ENCODE measurements at places on chromosomes 2 and 18.

DNA sequence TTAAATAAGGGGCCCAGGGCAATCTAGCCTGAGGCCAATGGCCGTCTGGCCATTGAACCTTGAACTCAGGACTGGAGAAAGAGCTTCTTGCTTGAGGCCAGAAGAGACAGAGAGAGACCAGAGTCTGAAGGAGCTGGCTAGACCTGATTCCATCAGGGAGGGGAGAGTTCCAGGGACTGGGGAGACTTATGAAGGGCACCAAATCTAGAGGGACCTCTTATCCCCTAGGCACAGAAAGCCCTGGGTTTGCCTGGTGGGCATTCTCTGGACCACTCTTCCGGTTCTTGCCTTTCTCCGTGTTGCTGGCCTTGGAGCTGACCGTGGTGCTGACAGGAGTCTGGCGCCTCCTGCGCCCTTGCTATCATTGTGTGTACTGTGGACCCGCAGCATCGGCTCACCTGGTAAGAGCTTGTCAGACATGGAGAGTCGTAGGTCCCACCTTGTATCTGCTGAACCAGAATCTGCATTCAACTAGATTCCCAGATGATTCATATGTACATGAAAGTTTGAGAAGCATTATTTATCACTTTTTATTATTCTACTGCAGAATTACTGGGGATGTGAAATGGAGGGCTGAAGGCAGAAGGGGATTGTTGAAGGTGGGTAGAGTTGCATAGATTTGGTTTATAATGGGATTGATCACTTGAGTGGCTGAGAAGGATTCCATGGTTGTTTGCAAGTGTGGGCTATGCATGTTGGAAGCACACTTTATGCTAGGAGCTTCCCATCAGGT is 4.3 kb upstream of the TRPM8 start:
- no peak for DNase-seq

GRCh38 chr2:118667964-118668363 is 179.5 kb downstream of the EN1 start:
- no peak for DNase-seq

DNA sequence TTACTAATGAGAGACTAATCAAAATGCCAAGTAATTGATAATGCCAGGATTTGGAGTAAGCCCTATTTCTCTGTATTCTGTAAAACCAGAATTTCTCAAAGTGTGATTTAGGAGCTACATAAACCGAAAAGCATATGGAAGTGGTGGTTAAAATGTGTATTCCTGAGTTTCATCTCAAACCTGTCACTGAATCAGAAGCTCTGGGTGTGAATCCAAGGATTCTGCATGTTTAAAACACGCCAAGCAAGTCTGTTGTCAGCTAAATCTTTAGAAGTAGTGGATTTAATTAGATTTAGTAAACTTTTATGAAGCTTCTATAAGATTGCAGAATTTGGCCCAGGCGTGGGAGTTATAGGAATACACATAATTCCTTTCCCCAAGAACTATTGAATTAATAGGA is 700.3 kb downstream of the DCC start:
- no peak for DNase-seq

DNA sequence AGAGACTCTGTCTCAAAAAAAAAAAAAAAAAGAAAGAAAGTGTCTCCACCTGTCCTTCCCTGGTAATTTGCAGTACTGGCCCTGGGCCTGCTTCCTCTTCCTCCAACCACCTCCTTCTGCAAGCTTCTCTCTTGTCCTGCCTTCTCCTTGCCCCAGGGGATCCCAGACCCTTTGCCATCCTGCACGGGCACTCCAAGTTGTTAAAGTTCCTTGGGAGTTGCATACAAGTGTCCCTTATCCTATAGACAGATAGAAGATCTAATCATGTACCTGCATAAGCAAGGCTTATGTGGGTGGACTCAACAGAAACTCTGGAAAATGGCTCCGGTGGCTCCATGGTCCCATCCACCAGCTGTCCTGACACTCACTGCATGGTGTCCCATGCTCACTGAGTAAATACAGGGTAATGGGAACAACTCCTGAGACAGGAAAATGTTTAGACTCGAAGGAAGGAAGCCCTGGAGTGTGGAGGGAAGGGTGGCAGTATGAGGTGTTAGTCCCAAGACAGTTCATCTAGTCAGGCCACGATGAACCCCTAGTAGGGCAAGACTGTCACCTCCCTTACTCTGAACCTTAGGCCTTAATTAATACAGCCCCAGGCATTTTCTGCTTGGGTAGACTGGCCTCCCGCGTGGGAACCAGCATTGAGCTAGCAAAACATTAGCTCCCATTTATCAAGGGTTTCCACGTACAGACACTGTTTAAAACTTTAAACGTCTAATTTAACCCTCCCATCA is 17.1 kb downstream of the ODC1 start:
- DNase-seq: no peak

DNA sequence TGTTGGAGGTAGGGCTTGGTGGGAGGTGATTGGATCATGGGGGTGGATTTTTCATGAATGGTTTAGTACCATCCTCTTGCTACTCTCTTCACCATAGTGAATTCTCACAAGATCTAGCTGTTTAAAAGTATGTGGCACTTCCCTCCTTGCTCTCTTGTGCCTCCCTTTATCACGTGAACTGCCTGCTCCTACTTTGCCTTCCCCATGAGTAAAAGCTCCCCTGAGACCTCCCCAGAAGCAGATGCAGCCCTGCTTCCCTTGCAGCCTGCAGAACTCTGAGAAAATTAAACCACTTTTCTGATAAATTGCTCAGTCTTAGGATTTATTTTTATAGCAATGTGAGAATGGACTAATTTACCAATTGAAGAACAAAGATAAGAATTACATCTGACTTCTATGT is 223.1 kb downstream of the RNF144A start:
- DNase-seq: no peak

GRCh38 chr18:59685501-59685900 is 11.7 kb downstream of the CCBE1 start:
- no peak for DNase-seq

GRCh38 chr2:122528061-122528460 is 772.6 kb downstream of the TSN start:
- no peak for DNase-seq

- no peak for DNase-seq
Observed at GRCh38 chr2:143186876-143187275, 57.7 kb downstream of the ARHGAP15 start.

DNA sequence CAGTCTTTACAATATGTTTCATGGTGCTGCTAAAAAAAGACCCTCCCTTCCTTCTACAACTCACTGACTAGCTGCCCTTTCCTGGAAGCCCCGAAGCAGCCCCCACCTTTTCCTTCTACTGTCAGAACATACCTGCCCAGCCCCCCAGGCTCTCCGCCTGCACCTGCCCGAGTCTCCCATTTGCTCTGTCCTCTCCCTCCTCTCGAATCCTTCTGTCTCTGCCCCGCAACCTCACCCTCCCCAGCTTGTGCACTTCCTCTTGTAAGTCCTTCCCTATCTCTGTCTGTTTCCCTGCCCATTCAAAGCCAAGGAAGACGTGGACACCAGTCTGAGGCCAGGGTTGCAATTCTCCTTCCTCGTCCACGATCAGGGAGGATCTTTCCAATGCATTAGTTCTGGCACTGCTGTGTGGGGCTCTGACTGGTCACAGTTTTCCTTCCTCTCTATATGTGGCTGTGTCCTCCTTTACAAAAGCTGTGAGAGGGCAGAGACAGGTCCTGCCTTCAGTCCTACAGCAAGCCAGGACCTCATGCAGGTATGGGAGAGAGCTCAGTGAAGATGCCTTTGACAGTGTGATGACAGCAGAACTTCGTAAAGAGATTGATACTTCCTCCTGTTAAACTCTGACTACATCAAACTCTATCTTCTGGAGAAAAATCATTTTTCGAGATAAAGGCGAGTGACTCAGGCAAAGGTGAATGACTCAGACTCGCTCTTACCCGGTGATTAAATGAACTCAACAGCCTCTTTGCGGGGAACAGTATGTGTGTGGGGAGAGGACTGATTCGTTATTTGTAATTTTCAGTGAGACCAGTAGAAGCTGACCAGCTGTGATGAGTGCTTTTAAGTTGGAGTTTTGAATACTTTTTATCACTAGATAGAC is 14.2 kb downstream of the TNFRSF11A start:
- no peak for DNase-seq

DNA sequence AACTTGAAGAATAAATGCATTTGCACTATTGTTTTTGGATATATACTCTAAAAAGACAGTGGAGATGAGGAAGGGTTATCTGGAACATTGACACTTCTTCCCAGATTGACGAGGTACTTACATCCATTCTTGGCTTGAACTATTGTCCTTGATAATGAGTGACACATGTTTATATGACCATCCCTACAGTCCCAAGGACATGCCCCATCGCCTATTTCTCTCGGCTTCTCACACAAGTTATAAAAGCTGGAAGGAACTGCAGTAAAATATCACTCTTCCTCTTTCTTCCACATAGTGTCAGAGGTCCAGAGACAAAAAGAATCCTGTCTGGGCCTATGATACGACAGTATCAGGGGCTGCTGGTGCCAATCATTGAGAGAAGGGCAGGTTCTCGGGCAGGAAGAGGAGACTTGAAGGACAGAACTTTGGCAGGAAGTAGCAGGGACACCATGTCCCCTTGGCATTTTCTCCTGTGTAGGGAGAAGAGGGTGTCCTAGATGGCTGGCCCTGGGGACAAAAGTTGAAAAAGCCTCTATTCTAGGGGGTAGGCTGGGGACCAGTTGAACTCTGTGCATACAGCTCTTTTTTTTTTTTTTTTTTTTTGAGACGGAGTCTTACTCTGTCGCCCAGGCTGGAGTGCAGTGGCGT is 5.8 kb upstream of the CABLES1 start:
- no peak for DNase-seq

DNA sequence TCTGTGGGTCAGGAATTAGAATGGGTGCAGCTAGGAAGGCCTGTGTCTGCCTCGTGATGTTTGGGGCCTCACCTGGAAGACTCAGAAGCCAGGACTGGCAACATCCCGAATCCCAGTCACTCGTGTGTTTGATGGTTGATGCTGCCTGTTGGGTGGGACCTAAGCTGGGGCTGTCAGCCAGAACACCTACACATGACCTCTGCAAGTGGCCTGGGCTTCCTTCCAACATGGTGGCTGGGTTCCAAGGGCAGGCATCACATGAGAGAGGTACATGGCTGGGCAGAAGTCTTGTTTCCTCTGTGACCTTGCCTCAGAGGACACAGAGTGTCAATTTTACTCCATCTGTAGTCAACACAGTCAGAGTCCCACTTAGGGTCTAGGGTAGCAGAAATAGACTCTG is 177.8 kb downstream of the GBX2 start:
- DNase-seq: no peak

DNA sequence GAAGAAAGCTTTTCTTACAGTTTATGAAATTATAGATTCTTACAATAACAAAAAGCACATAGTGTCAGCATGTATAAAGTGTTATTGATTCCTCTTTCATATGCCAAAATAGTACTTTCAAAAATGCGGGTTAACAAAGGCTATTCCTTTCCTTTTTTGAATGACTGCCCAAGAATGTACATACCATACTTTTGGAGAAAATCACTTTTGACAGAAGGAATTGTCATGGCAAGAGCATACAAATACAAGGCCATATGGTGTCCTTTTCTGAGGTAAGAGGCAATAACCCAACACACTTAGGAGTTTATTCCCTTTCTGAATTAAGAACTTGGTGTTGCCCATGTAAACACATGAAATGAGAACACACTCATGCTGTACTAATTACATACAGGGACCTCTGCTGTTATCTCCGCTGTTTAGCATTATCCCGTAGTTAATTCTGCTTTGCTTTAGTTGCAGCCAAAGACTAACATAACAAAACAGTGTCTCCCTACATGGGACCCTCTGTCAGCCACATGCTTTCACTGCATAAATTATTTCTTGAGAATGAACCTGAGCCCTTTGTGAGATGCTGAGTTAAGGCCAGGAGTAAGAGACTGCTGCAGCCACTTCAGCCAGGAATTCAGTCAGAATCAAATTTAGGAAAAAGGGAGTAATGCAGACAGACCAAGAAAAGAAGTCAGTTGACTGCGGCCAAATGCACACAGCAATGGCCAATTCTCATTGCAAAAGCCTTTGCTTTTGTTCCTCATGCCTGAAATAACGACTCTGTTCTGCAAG is 67.0 kb downstream of the CDH2 start:
- no peak for DNase-seq

GRCh38 chr2:202104286-202104870 is 31.3 kb downstream of the KIAA2012 start:
- peak; percentile 23 for DNase-seq

DNA sequence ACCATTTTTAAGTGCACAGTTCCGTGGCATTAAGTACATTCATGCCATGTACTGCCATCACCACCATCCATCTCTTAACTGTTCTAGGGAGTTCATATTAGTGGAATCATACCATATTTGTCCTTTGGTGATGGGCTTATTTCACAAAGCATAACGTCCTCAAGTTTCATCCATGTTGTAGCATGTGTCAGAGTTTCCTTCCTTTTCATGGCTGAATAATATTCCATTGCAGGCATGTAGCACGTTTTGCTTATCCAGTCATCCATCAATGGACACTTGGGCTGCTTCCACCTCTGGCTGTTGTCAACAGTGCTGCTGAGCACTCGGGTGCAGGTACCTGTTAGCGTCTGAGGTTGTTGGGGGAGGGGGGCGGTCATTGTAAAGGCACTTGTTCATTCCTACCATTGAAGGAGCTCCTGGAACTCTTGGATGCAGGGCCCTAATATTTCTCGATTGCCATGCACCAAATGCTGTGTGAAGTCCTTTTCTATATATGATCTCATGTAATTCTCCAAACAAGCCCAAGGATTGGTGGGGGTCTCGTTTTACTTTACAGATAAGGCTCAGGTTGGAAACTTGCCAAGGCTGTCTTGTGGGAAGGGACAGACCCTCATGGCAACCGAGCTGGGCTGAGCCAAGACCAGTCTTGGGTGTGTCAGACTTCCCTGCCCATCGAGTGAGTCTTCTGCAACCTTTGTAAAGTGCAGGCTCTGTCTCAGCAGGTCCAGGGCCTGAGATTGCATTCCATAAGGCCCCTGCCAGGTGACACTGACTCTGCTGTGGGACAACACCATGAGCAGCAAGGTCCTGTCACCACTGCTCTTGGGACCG is 42.9 kb upstream of the SH3RF3 start:
- no peak for DNase-seq

- DNase-seq: no peak
Observed at GRCh38 chr2:64945973-64946768, 43.0 kb upstream of the SLC1A4 start.

DNA sequence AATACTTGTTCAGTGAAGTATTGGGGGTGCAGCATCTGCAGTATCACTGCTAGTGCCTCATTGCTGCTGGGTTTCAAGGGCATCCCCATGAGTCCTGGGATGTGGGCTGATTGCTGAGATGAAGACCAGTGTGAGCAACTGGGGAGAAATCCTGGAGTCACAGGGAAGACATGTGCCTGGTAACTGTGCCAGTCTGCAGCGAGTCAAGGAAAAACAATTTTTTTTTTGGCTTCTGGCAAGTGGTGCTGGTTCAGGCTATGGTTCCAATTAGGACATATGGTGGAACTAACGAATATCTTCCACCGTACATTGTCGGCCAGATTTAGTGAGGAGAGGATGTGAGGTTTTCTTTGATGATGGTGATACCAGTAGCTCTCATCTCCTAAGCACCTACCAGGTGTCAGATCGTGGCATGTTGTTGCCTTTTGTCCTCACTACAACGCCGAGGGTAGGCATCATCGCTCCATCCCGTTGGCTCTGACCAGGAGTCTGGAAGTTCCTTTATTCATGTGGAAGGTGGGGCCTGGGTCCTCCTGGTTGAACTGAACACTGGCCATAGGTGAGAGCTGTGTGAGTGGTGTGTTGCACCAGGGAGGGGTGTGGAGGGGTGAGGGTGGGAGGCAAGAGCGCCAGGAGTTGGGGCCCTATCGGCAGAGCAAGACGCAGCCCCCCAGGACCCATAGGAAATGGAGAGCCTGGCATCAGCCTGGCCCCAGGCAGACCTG is 118.0 kb upstream of the HS6ST1 start:
- DNase-seq: no peak

- DNase-seq: no peak
Observed at GRCh38 chr2:109339519-109339966, 210.5 kb downstream of the SH3RF3 start.
